ENCODE measurements at places on chromosomes 2 and 18. TPM values are rescaled to one million over a fixed set of nuclear protein-coding genes. Genes with fewer than 3 reads are reported as not detected.

ATL2 gene
- total RNA-seq: 129 TPM

SLC66A2 gene
- total RNA-seq: 54.4 TPM

NT5DC4 gene
- total RNA-seq: not detected

CCDC74B gene
- total RNA-seq: 2.2 TPM

CYRIA gene
- total RNA-seq: 33.7 TPM

DHX57 gene
- 29.7 TPM for total RNA-seq

CMPK2 gene
- total RNA-seq: 1.9 TPM

EGR4 gene
- not detected for total RNA-seq

FSHR gene
- not detected for total RNA-seq

GTF3C2 gene
- 37.4 TPM for total RNA-seq

PXDN gene
- total RNA-seq: 563 TPM

CYP27A1 gene
- total RNA-seq: 8.6 TPM

SCYGR4 gene
- total RNA-seq: not detected

STK17B gene
- total RNA-seq: 12.3 TPM

VIT gene
- total RNA-seq: 0.65 TPM

RGPD4 gene
- total RNA-seq: not detected

CRYGB gene
- total RNA-seq: not detected

HSBP1L1 gene
- total RNA-seq: 5.2 TPM

DGKD gene
- 12.3 TPM for total RNA-seq

HOXD13 gene
- under 0.01 TPM for total RNA-seq

CHRNG gene
- total RNA-seq: not detected

SIX3 gene
- not detected for total RNA-seq

POTEC gene
- not detected for total RNA-seq

CXCR1 gene
- not detected for total RNA-seq

CAPN14 gene
- 0.05 TPM for total RNA-seq

CYP27C1 gene
- total RNA-seq: not detected

ONECUT2 gene
- total RNA-seq: under 0.01 TPM

VWA3B gene
- total RNA-seq: not detected

PFN4 gene
- total RNA-seq: 0.23 TPM

BUB1 gene
- total RNA-seq: 14.5 TPM

GREB1 gene
- 0.33 TPM for total RNA-seq

SPHKAP gene
- total RNA-seq: not detected

RGPD5 gene
- total RNA-seq: 47.0 TPM

MEP1B gene
- total RNA-seq: not detected
